ENCODE measurements at places on chromosomes 6 and 20.

DNA sequence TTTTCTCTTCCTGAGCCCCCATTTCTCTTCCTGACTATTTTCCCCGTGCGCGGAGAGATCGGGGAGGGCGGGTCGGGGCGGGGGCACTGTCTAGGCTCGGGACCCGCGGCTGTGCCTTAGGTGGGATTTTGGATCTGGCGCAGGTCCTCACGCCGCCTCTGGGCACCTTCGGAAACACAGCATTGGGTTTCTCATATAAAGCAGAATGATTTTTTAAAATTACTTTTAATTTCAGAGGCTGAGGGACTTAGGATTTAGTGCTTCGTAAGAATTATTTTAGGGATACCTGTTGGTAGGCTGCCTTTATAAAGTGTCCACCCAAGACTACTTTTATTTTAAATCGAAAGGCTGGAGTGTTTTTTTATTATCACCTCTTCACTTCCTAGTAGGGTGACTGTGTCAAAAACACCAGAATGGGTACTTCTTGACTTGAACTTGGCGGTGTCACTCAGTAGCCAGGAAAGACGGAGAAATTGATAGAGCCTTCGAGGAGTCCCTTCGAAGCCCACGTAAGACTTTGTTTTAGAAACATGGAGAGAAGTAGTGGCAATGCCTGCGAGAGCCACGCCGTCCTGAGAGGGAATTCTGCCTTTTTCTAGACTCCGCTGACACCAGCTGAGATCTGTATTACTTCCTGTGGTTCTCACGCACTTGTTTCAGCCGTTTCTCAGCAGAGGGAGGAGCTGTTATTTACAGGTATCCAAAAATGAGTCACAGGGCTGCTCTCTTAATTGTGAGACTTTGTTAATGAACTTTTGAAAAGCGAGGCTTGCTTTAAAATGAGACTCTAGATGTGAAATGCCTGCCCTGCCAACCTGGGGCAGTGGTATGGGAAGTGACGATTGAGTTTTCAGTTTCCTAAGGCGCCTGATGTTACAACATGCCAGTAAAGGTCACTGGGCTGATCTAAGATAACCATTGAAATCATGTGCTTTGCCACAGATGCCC is 667 bp downstream of the STX11 start:
- DNase-seq = peak; percentile 26

DNA sequence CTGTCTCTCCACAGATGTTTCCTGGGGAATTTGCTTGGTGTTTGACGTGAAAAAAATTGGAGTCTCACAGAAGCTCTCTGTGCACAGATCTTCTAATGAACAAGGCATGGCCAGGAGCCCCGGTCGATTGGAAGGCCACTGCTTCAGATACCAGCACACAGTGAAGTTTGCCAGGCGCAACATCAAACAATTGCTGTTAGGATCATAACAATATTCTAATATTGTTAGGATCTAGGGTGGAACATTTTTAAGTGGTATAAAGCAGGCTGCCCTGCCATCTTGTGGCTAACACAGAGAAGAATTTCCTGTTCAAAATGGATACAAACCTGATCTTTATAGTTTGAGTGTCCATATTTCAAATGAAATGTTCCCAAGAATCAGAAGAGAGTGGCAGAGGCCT is 64.1 kb downstream of the C6orf118 start:
- no peak for DNase-seq

DNA sequence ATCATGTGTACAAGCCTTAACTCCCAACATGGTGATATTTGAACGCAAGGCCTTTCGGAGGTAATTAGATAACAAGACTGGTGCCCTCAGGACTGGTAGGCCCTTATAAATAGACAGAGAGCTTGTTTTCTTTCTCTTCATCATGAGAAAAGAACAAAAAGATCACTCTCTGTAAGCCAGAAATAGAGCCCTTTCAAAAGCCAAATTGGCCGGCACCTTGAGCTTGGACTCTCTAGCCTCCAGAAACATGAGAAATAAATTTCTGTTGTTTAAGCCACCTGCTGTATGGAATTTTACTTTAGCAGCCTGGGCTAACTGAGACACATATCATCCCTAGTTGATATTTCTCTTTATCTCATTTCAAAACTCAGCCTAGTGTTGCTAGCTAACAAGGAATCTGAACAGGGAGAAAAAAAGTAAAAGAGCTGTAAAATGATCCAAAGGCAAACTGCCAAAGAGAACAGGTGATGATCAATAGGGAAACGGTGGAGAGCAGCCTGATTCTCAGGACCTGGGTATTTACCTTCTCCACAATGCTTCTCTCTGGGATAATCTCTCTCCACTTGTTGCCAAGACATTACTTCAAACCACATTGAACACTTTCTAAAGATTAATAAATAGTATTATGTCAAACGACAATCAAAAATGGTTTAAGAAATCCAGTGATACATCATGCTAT is 6.1 kb downstream of the COL21A1 start:
- no peak for DNase-seq

GRCh38 chr6:158819977-158820622 is 932 bp upstream of the EZR start:
- DNase-seq = no peak

GRCh38 chr6:154614101-154614500 is 103.6 kb upstream of the CNKSR3 start:
- DNase-seq = no peak
